T-cell (primary cell): ENCODE measurements at places on chromosomes 11 and 22.

- DNase-seq = no peak
- no peaks in the 10 kb centered on the region for H3K36me3 ChIP-seq
- H3K4me1 ChIP-seq = peaks cover 13% of the 10 kb centered on the region
- H3K4me3 ChIP-seq = no peak overlapping the region
- no peak overlapping the region for H3K27ac ChIP-seq
Measured at GRCh38 chr11:62333768-62334167, 3.5 kb upstream of the ASRGL1 start.

DNA sequence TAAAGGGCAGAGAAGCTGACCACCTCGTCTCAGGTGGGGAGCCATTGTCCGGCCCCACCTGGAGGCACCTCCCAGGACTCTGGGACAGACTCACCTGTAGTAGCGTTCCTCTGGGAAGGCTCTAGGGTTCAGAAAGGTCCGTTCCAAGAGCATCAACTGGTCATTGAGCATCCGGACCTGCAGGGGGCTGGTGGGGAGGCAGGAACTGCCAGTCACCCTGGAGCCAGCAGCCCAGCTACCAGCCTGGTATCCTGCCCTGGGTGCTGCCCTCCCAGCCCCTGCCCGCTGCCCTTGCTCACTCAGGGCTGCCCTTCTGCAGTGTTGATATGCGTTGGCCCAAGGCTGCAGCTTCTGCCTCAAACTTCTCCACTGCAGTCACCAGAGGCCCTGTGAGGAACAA, 4.7 kb downstream of the SAC3D1 start:
- DNase-seq = no peak
- H3K36me3 ChIP-seq = peaks cover 13% of the 10 kb centered on the region
- no peak overlapping the region for H3K4me3 ChIP-seq
- H3K27me3 ChIP-seq = no peaks in the 10 kb centered on the region
- H3K4me1 ChIP-seq = peaks cover 42% of the 10 kb centered on the region

DNA sequence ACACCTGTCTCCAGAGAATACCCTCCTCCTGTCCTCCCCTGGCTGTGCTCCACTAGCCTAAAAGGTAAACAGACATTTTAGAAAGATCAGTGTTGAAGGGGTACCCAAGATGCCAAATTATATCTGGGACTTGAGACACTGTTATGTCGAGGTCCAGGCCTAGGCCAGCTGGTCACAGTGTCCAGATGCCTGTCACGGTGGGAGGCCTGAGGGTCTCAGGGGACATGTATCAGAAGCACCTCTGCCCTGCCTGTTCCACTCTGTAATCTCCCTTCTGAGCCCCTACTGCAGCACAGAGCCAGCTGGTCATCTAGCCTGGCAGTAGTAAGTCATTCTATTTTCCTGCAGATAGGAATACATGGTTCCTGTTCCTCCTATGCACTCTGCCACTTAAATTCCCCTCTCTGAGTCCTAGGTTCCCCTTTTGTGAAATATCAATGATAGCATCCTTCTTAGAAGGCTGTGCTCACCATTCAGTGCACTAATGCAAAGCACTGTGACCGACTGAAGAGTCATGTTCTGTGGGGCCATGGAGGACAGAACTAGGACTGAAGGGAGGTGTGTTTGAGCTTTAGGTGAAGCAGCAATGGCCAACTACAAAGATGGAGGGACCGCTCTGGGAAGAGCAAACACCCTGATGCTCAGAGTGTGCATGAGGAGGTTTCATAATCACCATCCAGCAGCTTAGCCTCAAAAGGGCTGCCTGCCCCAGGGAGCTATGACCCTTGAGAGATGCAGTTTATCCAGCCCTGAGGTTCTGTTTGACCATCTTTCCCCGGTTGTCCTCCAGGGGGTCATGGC, 44.8 kb upstream of the TUB start:
- no peak overlapping the region for H3K27ac ChIP-seq
- no peaks in the 10 kb centered on the region for H3K36me3 ChIP-seq
- H3K4me1 ChIP-seq = peaks cover 9% of the 10 kb centered on the region

DNA sequence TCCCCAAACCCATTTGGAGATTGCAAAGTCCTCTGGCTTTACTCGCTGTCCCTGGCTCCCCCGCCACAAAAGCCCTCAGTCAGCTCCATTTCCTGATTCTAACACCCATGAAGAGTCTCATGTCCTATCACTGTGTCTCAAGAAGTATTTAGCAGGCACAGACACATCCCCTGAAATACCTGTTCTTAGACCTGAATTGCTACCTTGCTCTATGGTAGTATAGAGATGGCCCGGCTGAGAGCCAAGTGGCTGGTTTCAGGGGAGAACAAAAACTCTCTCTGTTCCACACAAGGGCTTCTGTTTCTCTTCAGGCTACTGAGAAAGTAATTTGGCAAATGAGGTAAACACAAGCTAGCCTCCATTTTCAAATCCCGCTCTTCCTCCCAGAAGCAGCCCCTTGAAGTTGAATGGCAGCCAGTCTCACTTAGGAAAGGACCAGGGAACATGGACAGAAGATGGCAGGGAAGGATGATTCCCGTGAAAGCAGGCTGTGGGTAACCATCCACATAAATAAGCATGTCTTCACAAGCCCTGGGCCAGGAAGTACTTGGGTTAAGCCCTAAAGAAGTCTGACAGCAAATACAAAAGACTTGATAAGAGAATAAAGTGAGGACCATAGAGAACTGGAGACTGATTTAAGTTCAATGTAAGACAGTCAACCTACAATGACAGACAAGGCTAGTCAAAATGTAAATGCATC, 137.8 kb downstream of the C11orf58 start:
- no peak overlapping the region for H3K4me3 ChIP-seq
- no peaks in the 10 kb centered on the region for H3K4me1 ChIP-seq
- DNase-seq = no peak

DNA sequence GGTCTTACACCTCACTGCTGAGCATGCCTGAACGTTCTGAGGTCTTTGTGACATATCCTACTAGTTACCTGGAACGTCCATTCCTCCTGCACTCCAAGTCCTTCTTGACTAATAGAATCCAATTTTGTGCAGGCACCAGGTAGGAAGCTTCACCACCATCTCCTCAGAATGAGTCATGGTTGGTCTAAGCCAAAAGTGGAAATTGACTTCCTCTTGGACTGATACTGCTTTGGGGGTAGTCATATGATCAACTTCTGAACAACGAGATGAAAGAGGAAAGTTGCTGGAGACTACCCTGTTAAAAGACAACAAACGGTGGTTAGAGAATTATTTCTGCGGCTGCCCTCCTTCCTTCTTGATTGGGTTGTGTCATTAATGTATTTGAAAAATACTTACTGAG, 374.2 kb upstream of the LARGE1 start:
- no peak overlapping the region for H3K27ac ChIP-seq
- DNase-seq = no peak
- no peak overlapping the region for H3K4me3 ChIP-seq
- no peaks in the 10 kb centered on the region for H3K36me3 ChIP-seq
- H3K27me3 ChIP-seq = no peaks in the 10 kb centered on the region

- no peak overlapping the region for H3K27ac ChIP-seq
- no peaks in the 10 kb centered on the region for H3K4me1 ChIP-seq
- no peaks in the 10 kb centered on the region for H3K36me3 ChIP-seq
- H3K27me3 ChIP-seq = no peaks in the 10 kb centered on the region
- DNase-seq = no peak
Measured at GRCh38 chr11:59689015-59689414, 20.2 kb upstream of the PATL1 start.

DNA sequence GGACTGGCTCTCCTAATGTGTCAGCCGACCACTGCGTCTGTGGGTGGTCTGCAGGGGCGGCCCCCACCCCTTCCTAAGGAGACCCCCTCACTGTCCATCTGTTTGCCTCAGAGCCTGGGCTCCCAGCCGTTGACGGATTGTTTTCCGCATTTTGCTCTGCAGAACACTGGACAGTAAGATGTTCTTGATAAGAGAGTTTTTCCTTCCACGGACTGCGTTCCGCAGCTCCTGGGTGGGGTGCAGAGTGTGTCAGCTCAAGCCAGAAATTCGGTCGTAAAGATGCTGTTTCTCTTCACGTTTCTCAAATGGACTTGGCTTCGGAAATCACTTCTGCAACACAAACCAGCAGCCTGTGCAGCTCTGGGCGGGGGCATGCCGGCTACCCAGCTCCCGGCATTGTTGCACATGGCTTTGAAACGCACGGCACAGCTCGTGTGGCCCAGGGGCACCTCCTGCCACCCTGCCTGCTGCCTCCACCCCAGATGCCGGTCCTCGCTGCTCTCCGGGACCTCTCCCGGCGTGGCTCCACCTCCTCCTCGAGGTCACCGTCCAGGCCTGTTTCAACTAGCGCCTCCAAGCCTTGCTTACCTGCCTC, 2.9 kb upstream of the MRGPRG start:
- no peak for DNase-seq
- peaks cover 15% of the 10 kb centered on the region for H3K4me1 ChIP-seq
- no peak overlapping the region for H3K27ac ChIP-seq
- H3K36me3 ChIP-seq = no peaks in the 10 kb centered on the region

DNA sequence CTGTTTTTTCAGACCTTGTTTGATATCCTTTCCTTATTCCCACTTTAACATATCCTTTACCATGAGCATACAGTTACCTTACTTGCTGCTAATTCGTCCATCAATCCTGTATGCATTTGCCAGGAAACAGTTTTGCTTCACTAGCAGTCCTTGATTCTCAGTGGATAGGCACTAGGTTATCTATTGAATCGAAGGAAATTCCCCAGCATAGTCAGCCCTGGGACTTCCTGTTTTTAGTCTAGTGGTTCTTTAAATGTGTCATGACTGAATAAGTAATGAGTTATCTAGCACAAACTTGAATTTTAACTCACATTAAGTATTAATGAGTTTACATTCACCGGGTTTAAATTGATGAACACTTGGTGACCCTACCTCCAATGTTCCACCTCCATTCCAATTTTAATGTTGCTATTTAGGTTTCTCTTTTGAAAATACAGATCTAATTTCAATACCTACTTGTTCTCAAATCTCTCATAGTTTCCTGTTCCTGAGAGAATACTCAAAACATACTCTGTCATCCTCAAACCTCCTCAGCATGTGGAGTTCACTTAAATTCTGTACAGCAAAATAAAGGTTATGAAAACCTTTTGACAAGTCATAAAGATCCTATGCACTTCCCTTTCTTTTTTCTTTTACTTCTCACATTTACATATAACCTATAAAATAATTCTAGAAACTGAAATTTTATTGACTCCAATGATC, 1375.1 kb upstream of the TENM4 start:
- H3K4me3 ChIP-seq = no peak overlapping the region
- H3K4me1 ChIP-seq = no peaks in the 10 kb centered on the region
- DNase-seq = no peak
- H3K36me3 ChIP-seq = no peaks in the 10 kb centered on the region
- no peaks in the 10 kb centered on the region for H3K27me3 ChIP-seq

DNA sequence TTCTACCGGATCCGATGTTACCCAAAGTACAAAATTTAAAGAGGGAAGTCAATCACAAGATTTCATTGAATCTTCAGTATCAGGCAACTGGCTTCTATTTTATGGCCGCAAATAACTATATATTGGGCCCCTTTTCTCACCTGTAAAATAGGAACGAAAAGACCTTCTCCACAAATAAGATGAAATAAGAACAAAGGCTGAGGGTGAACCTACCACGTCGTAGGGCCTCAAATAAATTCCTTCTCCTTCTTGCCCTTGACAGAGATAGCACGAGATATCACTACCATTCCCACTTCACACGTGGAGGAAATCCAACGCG, 794 bp upstream of the EMSY start:
- H3K27me3 ChIP-seq = no peaks in the 10 kb centered on the region
- peak overlapping the region; percentile 95 for H3K4me3 ChIP-seq
- H3K27ac ChIP-seq = peak overlapping the region; percentile 77
- no peak for DNase-seq
- H3K36me3 ChIP-seq = peaks cover 4% of the 10 kb centered on the region

- peaks cover 28% of the 10 kb centered on the region for H3K4me1 ChIP-seq
- no peaks in the 10 kb centered on the region for H3K27me3 ChIP-seq
- no peak overlapping the region for H3K27ac ChIP-seq
- no peaks in the 10 kb centered on the region for H3K36me3 ChIP-seq
- H3K4me3 ChIP-seq = no peak overlapping the region
- no peak for DNase-seq
Measured at GRCh38 chr11:3781423-3781822, 15.9 kb downstream of the NUP98 start.

GRCh38 chr11:36328966-36329673, 33.0 kb downstream of the PRR5L start:
- no peak overlapping the region for H3K27ac ChIP-seq
- H3K36me3 ChIP-seq = no peaks in the 10 kb centered on the region
- no peaks in the 10 kb centered on the region for H3K4me1 ChIP-seq

- no peak overlapping the region for H3K4me3 ChIP-seq
- no peaks in the 10 kb centered on the region for H3K36me3 ChIP-seq
- peaks cover 90% of the 10 kb centered on the region for H3K4me1 ChIP-seq
- no peak for DNase-seq
Measured at GRCh38 chr22:23138584-23139435, 3.0 kb downstream of the RSPH14 start.

- no peak overlapping the region for H3K27ac ChIP-seq
- peak; percentile 19 for DNase-seq
- H3K27me3 ChIP-seq = peaks cover 2% of the 10 kb centered on the region
- H3K36me3 ChIP-seq = no peaks in the 10 kb centered on the region
- no peak overlapping the region for H3K4me3 ChIP-seq
- H3K4me1 ChIP-seq = peaks cover 11% of the 10 kb centered on the region
Measured at GRCh38 chr11:123434262-123434661, 4.2 kb downstream of the GRAMD1B start.

GRCh38 chr11:110777775-110778174, 65.5 kb upstream of the ARHGAP20 start:
- no peak overlapping the region for H3K4me3 ChIP-seq
- no peak for DNase-seq
- no peaks in the 10 kb centered on the region for H3K36me3 ChIP-seq
- no peak overlapping the region for H3K27ac ChIP-seq
- no peaks in the 10 kb centered on the region for H3K4me1 ChIP-seq
- H3K27me3 ChIP-seq = no peaks in the 10 kb centered on the region

DNA sequence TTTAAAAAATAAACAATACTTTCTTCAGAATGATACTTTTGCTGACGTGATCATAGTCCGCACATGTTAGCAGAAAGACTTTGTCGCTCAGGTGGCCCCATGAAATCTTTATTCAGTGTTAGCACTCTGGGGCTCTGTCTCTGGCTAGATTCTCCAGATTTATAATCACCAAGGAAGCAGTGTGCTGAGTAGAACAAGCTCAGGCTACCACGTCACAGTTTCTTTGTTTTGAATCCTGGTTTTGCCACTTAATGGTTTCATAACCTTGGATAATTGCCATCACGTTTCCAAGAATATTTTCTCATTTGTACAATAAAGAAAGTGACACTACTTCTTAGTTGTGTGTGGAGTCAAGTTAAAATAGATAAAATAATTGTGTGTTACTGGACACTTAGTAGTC, 3.9 kb upstream of the MUC15 start:
- H3K27me3 ChIP-seq = no peaks in the 10 kb centered on the region
- no peak for DNase-seq
- no peaks in the 10 kb centered on the region for H3K4me1 ChIP-seq

GRCh38 chr11:129376658-129377341, 1.2 kb downstream of the BARX2 start:
- peaks cover 5% of the 10 kb centered on the region for H3K4me1 ChIP-seq
- no peak for DNase-seq
- H3K36me3 ChIP-seq = no peaks in the 10 kb centered on the region
- H3K27me3 ChIP-seq = peaks cover 21% of the 10 kb centered on the region
- no peak overlapping the region for H3K27ac ChIP-seq
- H3K4me3 ChIP-seq = peak overlapping the region; percentile 80
